ENCODE measurements at places on chromosomes 1 and 21.

DNA sequence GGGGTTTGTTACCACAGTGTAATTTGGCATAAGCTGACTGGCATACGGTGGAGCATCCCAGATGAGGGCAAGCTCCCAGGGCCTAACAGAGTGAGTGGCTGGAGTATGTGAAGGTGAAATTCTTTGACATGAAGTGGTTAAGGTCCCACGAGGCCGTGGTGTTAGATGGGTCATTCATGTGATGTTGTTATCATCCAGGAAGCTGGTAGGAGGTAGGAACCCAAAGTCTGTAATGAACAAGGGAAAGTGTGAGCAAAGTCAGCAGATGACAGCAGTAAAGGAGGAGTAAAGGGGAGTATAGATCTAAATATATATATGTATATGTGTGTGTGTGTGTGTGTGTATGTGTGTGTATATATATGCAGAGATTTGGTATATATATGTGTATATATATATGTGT lies 47.6 kb downstream of the MDM4 start:
- no peak for DNase-seq

DNA sequence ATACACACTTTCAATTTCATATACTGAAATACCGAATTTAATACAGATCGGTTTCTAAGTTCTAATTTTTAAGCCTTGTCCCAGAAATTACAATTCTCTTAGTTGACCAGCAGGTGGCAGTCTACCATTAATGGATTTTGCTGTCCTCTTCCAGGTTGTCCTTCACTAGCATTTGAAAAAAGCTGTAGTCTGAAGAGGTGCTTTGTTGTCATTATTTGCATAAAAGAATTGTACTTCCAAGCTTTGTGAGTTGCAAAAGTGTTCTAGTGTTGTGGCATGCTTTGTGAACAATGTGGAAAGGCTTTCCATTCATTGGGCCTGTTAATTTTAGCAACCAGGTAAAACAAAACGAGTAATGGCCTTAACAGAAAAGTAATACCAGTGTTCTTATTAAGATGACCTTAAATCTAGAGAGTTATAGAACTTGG lies 193.6 kb downstream of the RPS6KC1 start:
- DNase-seq, result no peak

DNA sequence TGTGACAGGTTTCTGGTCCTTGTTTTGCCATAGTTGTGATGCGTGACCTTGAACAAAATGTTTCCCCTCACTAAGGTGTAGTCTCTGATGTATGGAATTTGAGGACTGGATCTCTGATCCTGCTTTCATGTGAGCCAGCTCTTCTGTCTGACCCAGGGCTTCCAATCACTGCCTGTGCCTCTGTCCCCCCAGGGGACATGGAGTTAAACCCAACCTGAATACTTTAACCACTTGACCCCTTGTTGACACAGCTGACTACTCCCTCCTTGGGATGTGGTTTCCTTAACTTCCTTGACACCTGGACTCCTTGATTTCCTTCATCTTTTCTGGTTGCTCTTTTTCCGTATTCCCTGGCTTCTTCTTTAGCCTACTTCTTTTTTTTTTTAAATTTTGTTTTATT lies 36.0 kb upstream of the SSBP3 start:
- DNase-seq, result no peak

GRCh38 chr1:224615861-224616755 lies at the start of gene CNIH3:
TSS of gene CNIH3 (plus strand) at chr1:224616317. CDS start at chr1:224617175, 858 bp downstream.
- DNase-seq, result no peak

- no peak for DNase-seq
Measured at GRCh38 chr1:95640746-95641145, 406.7 kb downstream of the RWDD3 start.

- DNase-seq, result no peak
Measured at GRCh38 chr1:218763538-218763937, 410.1 kb upstream of the LYPLAL1 start.

DNA sequence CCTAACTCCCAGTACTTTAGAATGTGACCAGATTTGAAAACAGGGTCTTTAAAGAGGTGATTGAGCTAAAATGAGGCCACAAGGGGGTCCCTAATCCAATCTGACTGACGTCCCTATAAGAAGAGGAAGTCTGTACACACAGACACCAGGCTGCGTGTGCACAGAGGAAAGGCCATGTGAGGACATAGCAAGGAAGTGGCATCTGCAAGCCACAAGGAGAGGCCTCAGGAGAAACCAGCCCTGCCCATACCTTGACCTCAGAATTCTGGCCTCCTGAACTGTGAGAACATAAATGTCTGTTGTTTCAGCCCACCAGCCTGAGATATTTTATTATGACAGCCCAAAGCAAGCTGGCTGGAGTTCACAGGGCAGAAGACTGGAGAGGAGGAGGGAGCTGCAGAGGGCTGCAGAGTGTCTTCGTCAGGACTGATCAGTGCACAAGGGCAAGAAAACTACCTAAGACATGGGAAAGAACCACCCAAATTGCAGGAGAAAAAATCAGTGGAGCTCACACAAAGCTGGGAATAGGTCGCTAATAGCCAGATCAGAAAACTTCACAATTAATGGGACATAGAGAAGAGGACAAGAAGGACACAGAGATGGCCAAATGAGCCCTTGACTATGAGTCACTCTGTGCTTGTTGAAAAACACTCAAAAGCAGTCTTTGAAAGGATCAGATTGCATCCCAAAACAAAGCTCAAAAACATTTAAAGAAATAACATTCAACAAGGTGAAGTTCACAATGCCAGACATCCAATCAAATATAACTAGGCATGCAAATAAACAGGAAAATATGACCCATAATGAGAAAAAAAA lies 14.1 kb upstream of the WNT9A start:
- no peak for DNase-seq

- DNase-seq, result no peak
Measured at GRCh38 chr21:42760951-42761751, 107.7 kb downstream of the PDE9A start.

- DNase-seq, result no peak
Measured at GRCh38 chr1:53641481-53642214, 97.3 kb downstream of the GLIS1 start.

GRCh38 chr21:34112316-34113033 lies 39.1 kb downstream of the MRPS6 start:
- DNase-seq, result no peak

DNA sequence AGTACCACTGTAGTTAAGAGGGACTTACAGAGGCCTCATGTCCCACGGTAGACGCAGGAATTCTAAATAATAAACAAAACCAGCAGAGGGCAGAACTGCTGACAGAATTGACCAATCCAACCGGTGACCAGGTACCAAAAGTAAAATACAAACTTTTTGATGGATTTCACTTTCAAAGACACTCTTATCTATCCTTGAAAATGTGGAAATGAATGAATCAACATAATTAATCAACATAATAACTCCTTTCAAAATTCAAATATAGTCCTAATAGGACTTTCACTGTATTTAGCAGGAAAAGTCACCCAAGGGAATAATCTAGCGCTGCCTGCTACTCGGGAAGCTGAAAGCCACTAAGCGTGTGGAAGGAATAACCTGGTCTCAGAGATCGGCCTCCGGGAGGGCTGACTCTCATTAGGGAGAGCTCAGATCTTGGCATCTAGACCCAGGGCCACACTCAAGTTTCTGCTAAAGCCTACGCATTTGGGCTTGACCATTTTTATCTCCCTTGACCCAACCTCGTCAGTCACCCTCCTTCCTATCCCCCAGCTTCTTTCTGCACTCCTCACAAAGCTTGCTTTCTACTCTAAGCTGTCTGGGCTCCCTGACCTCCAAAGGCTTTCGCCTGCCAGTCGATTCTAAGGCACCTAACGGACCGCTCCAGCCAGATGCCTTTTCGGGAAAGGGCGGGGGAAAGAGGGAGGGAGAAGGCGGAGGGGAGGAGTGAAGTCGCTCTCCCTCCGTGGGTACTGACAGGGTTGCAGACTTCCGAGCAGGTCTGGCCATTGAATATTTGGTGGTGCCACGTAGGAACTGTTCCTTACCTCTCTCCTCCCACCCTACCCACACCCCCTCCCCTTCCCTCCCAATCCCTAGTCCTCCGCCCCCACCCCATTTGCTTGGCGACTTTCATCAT lies 1.6 kb downstream of the COL11A1 start:
- DNase-seq, result no peak

DNA sequence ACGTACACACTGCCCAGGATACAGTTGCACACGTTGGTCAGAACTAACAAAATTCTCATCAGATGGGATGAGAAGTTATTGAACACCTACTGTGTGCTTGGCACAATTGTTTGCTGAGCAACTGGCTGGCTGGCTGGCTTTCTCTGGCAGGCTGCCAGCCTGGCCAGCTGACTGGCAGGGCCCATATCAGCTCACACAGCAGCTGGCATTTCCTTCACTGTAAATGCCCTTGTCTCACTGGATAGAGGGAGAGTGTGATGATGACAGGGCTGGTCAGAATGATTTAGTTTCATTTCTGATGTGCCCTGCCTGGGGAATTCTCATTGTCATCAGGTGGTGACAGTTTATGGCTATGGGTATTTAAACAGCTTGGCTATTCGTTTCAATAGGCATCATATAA lies 15.8 kb downstream of the CAMK2N1 start:
- DNase-seq, result no peak

DNA sequence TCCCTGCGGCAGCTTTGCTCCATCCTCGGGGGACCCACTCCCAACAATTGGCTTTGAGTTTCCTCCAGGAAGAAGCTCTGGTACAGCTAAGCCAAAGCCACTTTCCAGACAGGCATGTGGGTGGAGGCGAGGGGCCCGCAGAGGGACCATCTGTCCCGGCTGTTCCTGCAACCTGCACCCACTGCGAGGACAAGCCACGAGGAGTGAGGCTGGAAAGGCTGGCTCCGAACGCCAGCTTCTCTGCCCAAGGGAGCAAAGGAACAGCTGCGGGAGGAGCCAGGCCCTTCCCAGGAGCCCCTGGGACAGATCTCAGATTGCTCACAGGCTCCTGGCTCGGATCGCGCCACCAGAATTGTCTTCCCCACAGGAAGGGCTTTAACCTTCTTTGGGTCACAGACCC lies 28.3 kb upstream of the PEF1 start:
- no peak for DNase-seq

GRCh38 chr1:114979278-114979891 lies 50.2 kb upstream of the TSHB start:
- peak; percentile 74 for DNase-seq

GRCh38 chr1:233240829-233241682 lies 54.5 kb downstream of the PCNX2 start:
- no peak for DNase-seq

DNA sequence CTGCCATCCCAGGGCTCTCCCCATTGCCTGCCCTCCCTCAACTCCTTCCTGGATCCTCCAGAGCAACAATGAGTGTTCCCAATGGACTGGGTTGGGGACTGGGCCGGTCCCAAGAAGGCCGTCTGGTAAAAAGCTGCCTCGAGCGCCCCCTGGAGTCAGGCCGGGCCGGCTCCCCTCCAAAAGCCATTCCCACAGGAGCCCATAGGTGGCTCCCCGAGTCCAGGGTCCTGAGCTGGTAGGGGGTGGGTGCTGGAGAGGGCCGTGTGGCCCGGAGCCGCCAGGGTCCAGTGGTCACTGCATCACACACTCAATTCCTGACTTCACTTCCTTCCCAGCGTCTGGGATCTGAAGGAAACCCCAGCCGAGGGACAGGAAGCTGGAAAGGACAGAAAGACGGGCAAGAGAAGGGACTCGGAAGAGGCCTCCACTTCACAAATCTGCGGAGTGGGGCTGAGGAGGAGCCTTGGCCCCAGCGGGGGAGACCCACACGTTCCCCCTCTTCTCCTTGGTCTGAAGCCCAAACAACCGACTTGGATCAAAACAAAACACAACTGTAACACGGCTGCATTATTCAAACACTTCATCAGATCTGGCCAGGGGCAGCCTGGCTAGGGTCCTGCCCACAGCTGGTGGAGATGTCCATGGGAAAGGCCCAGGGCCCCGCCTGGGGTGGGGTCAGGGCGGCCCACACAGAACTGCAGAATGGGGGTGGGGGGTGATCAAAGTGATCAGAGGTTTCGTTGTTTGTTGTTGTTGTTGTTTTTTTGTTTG lies 10.9 kb upstream of the ALDH4A1 start:
- DNase-seq, result peak; percentile 72

DNA sequence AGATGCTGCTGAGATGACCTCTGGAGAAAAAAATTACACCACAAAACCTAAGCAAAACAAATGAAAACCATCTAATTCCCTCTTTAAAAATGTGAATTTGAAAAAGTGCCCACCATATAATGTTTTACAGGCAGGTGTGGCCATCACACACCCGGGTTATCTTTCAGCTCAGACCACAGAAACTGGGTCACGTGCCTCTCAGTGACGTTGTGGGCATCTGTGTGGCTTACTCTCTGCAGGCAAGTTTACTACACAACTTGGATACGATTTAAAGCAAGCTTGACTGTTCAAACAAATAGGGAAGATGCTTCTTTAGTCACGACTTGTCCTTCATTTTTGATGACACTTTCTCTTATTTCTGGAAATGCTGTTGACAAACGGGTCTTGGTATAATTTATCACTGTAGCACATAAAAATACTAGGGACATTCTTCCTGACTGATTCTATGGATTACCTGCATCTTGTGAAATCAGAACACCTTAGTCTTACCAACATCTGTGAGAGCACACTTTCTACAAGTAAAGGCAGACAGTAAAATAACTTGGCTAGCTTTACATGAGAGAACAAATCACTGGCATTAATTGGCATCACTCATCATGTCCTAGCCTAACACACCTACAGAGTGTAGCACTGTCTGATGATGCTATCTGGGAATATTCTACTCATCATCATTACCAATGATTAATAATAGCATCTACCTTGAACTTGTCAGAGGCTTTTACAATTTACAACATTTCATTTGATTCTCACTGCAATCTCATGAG lies 89.3 kb upstream of the EDEM3 start:
- DNase-seq, result peak; percentile 74

GRCh38 chr1:206646504-206646903 lies 11.2 kb downstream of the DYRK3 start:
- no peak for DNase-seq

GRCh38 chr1:202133001-202133400 lies 10.3 kb downstream of the GPR37L1 start:
- no peak for DNase-seq

GRCh38 chr1:4084048-4084431 lies 184.0 kb upstream of the C1orf174 start:
- DNase-seq, result no peak

DNA sequence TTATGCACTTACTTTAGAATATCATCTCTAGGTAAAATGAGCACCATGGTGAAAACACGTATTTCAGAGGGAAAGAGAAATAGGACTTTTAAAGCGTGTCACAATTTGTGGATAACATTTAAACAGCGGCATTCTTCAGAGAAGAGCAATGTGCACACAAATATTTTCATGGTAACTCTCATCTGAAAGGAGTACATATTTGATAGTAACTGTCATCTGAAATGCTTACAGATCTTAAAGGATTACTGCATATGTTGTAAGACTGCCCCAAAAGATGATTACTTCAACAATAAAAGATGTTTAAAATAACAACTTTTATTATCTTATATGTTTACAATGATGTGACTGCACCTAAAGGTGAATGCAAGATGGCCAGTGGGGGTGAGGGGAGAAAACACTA lies 408.8 kb downstream of the PLA2G4A start:
- no peak for DNase-seq

DNA sequence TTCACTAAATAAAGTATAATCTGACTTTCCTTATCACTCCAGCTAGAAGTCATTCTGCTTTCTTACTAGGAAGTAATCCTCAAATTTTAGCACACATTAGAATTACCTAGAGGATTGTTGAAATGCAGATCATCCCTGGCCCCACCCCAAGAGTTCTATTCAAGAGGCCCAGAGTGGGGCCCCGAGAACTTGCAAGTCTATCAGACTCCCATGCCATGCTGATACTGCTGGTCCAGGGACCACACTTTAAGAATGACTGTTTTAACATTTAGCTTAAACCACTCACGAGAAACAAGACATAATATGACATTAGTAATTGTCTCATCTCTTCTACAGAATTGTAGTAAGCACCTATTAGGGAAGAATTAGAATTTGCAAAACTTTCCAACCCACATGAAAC lies 7.7 kb upstream of the SYNJ1 start:
- DNase-seq, result no peak

Measured in CD4-positive, alpha-beta T cell treated with Interleukin-1 beta for 1 hour (primary cell).